ENCODE measurements at places on chromosomes 2 and 18.

- no peak for DNase-seq
Observed at GRCh38 chr2:214069254-214069653, 341.6 kb upstream of the VWC2L start.

DNA sequence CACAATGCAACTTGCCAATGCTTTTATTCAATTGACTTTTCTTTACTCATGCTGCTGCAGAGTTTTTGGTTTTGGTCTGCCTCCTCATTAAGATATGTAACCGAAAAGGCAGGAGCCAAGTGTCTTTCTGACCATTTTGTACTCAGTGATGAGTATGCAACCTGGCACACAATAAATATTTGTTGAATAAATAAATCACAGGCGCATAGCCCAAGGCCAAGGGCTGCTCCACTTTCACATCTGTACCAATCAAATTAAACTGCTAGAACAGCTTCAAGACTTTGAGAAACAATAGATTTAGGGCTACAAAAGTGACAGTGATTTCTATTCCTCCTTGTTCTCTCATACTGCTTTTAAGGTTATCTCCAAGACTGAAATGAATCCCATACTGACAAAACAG lies 828.2 kb downstream of the RNF144A start:
- DNase-seq = no peak

- no peak for DNase-seq
Observed at GRCh38 chr2:84223191-84223590, 235.9 kb downstream of the SUCLG1 start.

DNA sequence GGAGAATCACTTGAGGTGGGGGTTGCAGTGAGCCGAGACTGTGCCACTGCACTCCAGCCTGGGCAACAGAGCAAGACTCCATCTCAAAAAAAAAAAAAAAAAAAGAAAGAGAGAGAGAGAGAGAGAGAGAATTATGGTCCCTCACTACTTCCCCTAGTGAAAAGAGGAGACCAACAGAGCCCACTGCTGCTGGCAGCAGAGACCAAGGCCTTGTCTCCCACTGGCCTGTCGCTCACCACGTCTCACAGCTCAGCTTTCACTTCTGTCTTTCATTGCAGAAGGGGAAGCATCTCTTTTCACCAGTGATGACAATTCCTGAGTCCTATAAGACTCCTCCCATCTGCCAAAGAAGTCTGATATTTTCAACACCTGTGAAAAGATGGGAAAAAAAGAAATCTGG lies 81.3 kb downstream of the CLHC1 start:
- no peak for DNase-seq

DNA sequence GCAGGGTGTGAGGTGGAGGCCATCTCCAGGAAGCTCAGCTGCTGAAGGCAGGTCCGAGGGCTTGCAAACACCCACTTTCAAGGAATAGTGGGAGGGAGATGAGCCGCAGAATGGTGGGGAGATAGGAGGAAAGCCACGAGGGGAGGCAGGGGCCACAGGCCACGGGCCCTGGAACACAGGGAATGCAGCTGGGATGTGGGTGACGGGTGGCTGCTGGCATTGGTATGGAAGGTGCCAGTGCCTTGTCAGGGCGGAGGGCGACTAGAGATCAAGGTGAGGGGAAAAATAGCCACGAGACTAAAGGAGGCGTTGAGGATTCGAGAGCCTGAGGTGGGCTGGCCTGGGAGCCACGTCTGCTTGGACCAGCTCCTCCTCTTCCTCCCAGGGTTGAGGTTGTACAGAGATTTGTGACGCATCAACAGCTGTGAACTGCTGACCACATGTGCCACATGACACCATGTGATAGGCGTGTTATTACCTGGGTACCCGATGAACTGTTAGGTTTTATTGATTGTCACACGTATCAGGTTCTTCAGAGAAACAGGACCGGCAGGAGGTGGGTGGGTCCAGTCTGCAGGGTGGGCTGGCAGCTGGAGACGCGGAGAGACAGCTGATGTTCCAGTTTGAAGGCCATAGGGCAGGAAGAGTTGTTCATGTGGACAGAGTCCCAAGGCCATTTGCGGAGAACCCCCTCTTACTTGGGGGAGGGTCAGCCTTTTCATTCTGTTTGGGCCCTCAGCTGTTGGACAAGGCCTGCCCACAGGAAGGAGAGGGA lies 9.9 kb downstream of the IMPA2 start:
- DNase-seq = no peak

- no peak for DNase-seq
Observed at GRCh38 chr2:217910875-217911212, 92.0 kb downstream of the TNS1 start.

DNA sequence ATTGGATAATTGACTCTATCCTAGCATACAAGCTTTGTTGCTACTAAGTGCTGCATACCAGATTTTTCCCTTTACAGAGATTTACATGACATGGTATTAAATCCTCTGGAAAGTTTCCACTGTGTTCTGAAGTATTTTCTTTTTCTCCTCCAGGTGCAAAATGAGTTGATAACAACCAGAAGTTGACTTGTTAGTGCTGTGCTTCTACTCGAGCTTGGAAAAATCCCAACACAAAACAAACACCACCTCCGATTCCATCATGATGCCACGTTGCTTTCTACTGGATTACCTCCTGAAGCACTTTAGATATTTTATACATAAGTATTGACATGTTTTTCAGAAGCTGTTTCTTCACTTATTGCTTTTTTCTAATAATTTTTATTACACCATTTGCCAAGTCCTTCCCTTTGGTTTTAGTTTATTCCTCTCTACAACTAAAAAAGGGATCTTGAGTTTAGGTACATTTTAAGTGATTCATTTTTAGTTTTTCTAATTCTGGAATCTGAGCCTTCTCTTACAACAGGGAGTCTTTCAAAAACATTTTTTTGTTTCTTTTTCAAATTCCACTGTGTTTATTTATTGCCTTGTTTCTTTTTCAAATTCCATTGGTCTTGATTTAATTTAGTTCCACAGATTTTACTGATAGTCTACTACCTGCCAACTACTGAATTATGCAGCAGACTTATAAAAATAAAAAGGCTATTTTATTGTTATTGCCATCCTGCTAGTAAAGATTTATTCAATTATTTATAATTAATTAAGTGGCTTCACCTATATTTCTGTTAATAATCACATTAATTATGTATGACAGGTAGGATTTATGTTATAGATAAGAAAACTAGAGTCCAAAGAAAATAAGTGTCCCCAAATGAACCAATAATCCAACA lies 143.4 kb downstream of the PPP1R1C start:
- DNase-seq = no peak

DNA sequence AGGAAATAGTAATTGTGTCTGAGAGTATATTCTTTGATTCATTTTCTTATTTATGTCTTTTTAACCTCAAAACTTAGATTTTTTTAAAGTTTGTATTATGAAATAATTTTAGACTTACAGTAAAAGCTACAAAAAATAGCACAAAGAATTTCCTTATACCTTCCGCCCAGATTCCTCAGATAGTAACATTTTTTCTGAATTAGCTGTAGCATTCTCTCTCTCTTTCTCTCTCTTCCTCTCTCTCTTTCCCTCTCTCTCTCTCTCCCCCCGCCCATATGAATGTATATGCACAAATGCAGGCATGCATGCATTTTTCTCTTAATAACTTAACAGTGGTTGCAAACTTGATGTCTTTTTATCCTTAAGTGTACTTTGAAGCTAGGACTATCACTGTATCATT lies 361.1 kb upstream of the NRP2 start:
- DNase-seq = no peak
